ENCODE measurements at places on chromosomes 7 and 10.

- DNase-seq, result no peak
Observed at GRCh38 chr10:4067531-4067930, 282.5 kb upstream of the KLF6 start.

- peak; percentile 82 for DNase-seq
Observed at GRCh38 chr10:103712898-103713498, 142.4 kb downstream of the SH3PXD2A start.

GRCh38 chr10:132897516-132898381, 44.6 kb downstream of the CFAP46 start:
- peak; percentile 30 for DNase-seq

GRCh38 chr10:125742465-125742864, 23.0 kb downstream of the EDRF1 start:
- no peak for DNase-seq

- no peak for DNase-seq
Observed at GRCh38 chr7:6558837-6559236, 7.6 kb upstream of the GRID2IP start.

- no peak for DNase-seq
Observed at GRCh38 chr7:134690016-134690415, 43.4 kb downstream of the BPGM start.

GRCh38 chr10:109454691-109455090, 468.6 kb downstream of the XPNPEP1 start:
- no peak for DNase-seq

GRCh38 chr10:14153570-14154055, 177.1 kb downstream of the FRMD4A start:
- DNase-seq, result no peak

DNA sequence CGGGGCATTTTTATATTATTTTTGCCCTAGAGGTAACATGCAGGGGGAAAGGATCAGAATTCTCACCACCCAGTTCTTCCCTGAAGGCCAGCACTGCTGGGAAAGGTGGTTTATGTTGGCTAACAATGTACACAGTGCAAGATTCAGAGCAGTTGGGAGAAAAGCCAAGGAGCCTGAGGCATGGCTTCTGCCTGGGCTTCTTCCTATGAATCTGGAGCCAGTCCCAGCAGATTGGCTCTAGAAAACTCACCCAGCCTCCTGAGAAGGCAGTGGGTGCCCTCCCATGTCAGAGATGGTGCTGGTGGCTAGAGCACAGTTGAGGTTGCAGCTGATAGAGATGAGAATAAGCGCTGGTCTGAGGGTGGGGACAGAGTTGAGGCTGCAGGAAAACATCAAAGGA, 44.7 kb upstream of the GPR26 start:
- no peak for DNase-seq

- DNase-seq, result no peak
Observed at GRCh38 chr7:25037325-25037724, 57.3 kb upstream of the OSBPL3 start.

GRCh38 chr7:6232116-6232515, 40.3 kb downstream of the CYTH3 start:
- DNase-seq, result no peak

- no peak for DNase-seq
Observed at GRCh38 chr10:47127188-47127785, 172.7 kb upstream of the GDF10 start.

DNA sequence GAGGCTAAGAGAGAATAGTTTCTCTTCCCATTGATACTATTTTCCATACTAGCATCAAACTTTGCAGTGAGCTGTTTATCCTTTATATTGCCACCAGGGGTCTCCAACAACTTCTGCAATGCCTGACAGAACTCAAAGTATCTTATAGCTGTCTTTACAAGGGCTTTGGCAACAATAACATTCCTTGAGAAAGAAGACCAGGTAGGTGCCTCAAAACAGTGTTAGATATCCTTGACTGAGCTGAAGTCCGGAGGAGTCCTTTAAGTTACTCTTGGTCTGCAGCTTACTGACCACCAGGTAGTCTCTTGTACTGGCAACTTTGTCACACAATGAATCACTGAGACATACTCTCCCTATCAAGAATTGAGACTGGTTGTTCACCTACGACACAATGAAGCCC, 30.0 kb upstream of the TES start:
- DNase-seq, result no peak

DNA sequence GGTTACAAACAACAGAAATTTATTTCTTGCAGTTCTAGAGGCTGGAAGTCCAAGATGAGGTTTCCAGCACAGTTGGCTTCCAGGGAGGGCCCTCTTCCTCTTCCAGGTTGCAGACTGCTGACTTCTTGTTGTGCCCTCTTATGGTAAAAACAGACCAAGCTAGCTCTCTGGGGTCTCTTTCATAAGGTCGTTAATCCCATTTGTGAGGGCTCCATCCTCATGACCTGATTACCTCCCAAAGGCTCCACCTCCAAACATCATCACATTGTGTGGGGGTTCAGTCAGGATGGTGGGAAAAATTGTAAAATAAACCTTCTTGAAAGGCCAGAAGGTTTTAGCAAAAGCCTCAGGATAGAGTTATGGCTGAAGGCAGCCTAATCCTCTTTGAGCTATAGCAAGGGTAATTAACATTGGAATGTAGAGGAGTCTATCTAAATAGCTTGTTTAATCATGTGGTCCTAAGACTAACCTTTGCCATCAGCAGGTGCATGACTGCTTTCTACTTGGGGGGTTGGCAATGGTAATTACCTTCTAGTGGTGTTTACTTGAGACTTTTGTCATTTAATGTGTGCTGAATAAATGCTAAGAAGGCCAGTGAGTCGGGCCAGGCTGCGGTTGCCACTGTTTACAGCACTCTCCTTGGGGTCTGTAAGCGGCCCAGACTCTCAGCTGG, 80.8 kb downstream of the PPP1R17 start:
- DNase-seq, result no peak

DNA sequence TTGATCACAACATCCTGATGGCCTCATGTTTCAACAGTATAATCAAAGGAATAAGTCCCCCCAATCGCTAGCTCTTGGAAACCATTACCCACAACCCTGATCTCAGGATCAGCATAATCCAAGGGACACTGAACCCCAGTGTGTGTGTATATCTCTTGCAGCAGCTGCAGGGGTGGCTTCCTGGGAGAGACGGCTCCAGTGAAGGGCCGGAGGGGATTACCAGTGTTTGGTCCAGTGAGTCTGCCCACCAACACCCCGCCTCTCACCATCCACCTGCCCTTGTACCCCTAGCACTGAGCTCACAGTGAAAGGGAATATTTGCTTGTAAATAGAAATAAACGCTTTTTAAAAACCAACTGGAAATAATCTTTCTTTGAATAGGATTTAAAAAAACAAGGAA, 63.1 kb downstream of the FAM53B start:
- no peak for DNase-seq

DNA sequence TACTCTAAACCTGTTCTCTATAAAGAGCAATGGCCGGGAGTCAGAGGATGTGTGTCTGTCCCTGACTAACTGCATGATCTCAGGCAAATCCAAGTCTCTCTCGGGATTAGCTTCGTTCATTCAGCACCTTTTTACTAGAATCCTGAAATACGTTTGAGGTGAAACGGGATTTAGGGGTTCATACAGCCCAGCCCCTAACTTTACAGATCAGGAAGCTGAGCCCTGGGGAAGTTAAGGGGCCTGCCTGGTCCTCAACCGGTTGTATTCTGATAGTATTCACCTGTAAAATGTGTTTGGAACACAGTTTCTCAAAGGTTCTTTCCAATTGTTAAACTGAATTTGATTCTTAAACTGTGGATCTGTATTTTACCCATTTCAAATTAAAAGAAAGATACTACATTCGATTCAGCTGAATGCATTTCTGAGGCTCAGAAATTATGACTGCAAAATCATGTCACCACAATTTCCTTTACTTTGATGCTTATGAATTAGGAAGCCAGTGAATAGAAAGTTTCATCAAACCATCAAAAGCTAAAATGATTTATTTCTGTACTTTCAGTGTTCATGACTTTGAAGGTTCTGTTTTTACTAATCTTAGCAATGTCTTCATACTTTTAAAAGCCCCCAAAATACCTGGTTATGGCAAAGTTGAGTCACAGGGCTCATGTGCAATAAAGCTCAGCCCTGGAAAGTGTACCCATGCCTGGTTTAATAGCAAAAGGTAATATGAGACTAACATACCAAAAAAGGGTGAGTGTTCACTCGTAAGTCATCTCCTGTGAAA, 28.9 kb upstream of the EZH2 start:
- no peak for DNase-seq

DNA sequence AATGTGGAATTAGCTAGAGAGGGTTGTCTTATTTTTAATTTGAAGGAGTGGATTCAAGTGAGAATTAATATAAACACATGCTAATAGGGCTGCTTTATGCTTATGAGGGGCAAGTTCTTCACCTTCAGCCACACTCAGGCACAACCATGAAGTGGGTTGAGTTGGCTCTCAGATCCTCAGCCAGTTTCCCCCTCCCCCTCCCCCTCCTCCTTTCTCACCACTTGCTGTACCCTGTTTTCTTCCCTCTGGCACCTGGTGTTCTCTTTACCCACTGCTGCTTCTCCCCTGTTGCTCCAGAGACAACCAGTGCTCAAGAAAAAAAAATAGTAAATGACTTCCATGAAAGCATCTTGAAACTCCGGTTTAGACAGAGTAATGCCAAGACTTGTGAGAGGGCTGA, 1083.3 kb downstream of the CNTNAP2 start:
- DNase-seq, result no peak

GRCh38 chr7:130490311-130490791, 1.5 kb upstream of the MEST start:
- no peak for DNase-seq

GRCh38 chr10:116796469-116796868, 52.8 kb upstream of the ENO4 start:
- DNase-seq, result no peak

GRCh38 chr10:124346831-124347230, 71.9 kb downstream of the OAT start:
- no peak for DNase-seq

DNA sequence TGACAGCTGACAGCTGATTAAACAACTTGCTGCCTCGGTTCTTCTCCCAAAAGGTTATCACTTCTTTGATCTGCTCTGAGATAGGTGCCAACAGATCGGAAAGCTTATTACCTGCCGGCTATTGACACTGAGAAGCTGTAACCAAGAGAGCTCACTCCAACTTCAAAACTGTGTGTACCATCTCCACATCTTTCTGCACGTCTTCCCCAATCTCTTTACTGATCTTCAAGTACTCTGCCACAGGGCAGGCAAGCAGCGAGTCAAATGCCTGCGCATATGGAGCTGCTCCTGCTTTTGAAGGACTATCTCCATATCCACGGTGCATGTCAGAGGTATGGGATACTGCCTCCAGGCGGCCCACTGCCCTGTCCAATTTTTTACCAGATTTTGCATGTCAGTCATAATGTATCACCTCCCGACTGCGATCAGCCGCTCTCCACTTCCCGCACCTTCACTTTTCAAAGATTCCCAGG, 352 bp upstream of the ZNF485 start:
- DNase-seq, result no peak

- peak; percentile 95 for DNase-seq
Observed at GRCh38 chr10:73252445-73253224, at the start of gene MRPS16. MRPS16 (minus strand) TSS chr10:73252644; CDS start chr10:73252482, 162 bp downstream.

DNA sequence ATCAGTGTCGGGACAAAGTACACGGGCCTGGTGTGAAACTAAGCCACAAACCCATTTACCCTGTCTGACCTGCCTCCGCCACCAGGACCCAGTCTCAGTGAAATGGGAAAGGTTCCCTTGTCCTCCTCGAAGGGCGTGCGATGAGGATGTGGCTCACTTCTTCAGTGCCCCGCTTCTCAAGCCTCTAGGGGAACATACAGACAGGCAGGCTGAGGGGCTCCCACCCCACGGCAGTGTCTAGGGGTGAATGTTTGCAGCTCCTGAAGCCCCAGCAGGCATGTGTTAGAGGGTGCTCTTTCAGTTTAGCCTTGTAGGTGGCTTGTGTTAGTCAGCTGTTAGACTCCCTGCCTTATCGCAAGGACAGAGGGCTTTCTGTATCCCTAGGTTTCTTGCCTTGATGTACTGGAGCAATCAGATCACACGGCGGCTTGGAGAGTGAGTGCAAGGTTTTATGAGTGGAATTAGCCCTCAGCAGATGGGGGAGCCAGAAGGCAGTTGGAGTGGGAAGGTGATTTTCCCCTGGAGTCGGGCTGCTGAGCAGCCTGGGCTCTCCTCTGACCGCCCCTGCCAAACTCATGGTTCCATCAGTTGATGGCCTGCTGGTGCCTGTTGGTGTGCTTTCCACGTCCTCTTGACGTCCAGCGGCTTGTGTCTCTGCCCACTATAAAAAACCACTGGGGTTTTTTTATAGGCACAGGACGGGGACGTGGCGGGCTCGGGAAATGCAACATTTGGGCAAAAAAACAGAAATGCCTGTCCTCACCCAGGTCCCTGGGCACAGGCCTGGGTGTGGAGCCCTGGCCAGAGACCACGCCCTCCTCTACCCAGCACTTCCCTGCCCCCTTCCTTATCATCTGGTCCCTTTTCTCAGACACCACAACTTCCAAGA, 759 bp downstream of the NUDT1 start:
- DNase-seq, result no peak

- DNase-seq, result no peak
Observed at GRCh38 chr7:116809636-116810266, 52.6 kb upstream of the CAPZA2 start.

DNA sequence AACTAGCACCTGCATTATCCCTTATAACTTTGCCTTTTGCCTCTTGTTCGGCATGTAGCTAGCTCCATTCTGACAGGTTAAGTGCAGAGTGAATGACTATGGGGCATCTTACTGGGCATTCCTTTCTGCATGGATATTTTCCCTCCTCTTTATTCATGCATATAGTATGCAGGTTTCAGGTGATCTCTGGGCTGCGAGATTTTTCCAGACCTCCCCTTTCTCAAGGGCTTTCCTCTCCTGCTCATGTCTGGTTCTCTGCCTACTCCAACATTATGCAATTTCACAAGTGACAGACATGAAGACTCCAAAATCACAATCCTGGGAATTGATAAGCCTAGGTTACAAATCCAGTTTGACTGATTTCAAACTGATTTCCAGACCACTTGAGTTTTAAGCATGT, 503.8 kb downstream of the NXPH1 start:
- no peak for DNase-seq

- peak; percentile 74 for DNase-seq
Observed at GRCh38 chr10:47253651-47254375, 46.2 kb upstream of the GDF10 start.

DNA sequence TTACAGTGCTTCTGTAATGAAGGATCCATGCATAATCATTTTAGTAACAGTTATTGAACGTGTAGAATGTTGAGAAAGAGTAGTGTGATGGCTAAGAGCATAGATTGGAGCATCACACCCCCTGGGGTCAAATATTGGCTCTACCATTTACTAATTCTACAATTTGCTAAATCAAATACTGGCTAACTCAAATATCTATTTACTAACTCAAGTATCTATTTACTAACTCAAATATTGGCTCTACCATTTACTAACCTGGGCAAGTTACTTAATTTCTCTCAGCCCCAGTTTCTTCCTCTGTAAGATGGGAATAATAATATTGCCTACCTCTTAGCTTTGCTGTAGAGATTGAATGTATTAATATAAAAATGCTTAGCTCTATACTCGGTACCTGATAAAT, 64.0 kb downstream of the CDK14 start:
- no peak for DNase-seq

- DNase-seq, result no peak
Observed at GRCh38 chr10:52701647-52702046, 70.9 kb downstream of the MBL2 start.

GRCh38 chr10:47146572-47146971, 153.4 kb upstream of the GDF10 start:
- no peak for DNase-seq

Data from Right ventricle myocardium superior (tissue), 1 donor.